ENCODE measurements at places on chromosomes 3 and 15. TPM values are rescaled to one million over a fixed set of nuclear protein-coding genes. Genes with fewer than 3 reads are reported as not detected.

GRCh38 chr15:88476635-88477060 lies 9.1 kb downstream of the MRPS11 start:
- no peak overlapping the region for H3K4me3 ChIP-seq
- no peaks in the 10 kb centered on the region for H3K4me1 ChIP-seq
- H3K36me3 ChIP-seq, result peaks cover 59% of the 10 kb centered on the region
- no peak overlapping the region for H3K27ac ChIP-seq
- no peak for DNase-seq

DNA sequence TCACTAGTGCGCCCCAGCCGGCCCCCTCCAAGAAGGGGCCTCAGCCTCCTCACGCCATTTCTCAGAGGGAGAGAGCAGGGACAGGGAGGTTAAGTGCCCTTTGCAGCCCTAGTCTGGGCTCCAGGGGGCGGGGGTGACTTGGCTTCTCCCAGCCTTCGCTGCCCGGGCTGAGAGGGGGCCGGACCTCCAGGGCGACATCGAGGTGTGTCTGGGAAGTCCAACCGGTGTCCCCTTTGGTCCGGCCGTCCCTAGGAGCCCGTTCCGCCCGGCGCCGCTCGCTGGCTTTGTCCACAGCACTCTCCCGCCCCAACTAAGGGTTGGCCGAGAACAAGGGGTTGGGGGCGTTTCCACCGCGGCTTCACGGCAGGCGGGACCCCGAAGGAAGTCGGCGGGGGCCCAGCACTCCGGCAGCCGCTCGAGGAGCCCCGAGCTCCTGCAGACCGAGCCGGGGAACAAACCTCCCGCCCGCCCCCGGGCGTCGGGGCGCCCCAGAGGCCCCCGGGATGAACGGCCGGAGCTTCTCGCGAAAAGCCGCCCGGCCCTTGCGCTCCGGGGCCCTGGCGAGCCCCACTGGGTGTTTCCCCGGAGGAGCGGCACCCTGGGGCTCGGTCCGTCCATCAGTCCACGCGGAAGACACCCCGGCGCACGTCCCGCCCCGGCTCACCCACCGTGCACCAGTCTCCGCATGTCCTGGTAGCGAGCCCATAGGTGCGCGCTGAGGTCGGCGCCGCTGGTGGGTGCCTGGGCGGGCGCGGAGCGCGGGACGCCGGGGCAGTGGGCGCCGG lies 627 bp downstream of the NT5DC2 start:
- H3K27ac ChIP-seq, result peak overlapping the region; percentile 57
- H3K4me1 ChIP-seq, result peaks cover 15% of the 10 kb centered on the region
- H3K4me3 ChIP-seq, result peak overlapping the region; percentile 72
- H3K36me3 ChIP-seq, result no peaks in the 10 kb centered on the region
- DNase-seq, result peak; percentile 54

DNA sequence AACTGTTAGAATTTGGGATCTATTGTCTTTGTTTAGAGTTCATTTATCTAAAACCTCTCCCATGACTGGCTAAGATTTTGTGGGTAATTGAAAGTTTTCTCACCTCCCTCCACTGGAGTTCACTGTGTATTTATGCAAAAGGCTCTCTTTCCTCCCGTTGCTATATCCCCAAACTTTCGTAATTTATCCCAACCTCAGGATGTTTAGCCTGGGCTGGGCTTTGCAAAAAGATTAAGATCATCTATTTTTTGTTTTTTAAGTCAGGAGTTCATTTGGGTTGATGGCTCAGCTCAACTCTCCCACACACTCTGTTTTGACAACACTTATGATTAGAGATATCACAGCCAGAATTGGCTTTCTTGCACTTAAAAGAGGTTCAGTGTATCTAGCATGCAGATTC lies 27.0 kb downstream of the SUCNR1 start:
- no peak overlapping the region for H3K4me3 ChIP-seq
- H3K4me1 ChIP-seq, result no peaks in the 10 kb centered on the region
- H3K36me3 ChIP-seq, result no peaks in the 10 kb centered on the region
- no peak overlapping the region for H3K27ac ChIP-seq
- no peak for DNase-seq
- H3K27me3 ChIP-seq, result no peaks in the 10 kb centered on the region

- no peak overlapping the region for H3K4me3 ChIP-seq
- H3K4me1 ChIP-seq, result no peaks in the 10 kb centered on the region
- no peak for DNase-seq
- no peaks in the 10 kb centered on the region for H3K36me3 ChIP-seq
- no peaks in the 10 kb centered on the region for H3K27me3 ChIP-seq
Observed at GRCh38 chr15:85743392-85744055, 51.2 kb downstream of the KLHL25 start.

DNA sequence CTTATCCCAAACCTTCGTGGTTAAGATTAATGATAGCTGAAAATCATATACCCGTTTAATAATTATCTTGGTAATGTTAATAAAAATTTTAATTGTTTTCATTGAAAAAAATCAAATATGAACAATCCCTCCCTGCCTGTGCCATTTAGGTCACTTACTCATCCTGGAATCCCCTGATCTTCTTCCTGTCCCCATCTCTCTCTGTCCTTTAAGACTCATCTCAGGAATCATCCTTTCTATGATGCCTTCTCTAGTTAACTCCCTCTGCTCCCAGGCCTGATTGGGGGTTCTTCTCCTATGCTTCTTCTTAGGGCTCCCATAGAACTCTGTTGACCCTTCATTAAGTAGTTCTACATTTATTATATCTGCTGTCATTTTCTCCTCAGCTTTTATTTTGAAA lies 91.6 kb downstream of the MBNL1 start:
- no peaks in the 10 kb centered on the region for H3K36me3 ChIP-seq
- no peaks in the 10 kb centered on the region for H3K4me1 ChIP-seq
- H3K27ac ChIP-seq, result no peak overlapping the region
- no peaks in the 10 kb centered on the region for H3K27me3 ChIP-seq
- H3K4me3 ChIP-seq, result no peak overlapping the region

DNA sequence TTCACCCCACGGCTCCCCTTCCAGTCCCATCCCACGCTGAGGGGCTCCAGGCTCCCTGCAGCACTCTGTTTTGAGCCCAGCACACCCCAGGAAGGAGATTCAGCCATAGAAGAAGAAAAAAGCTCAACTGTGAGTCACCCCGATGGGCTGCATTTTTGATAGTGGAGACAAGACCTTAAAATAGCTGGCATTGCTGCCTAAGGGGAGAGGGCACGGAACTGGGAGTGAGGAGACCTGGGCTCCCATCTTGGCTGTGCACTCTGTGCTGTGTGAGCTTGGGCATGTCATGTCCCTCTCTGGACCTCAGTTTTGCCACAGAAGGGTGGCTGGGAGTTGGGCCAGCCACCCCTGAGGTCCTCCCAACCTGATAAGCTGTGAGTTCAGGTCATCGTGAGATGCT lies 57.2 kb upstream of the SMAD6 start:
- H3K4me3 ChIP-seq, result no peak overlapping the region
- no peak overlapping the region for H3K27ac ChIP-seq
- peaks cover 13% of the 10 kb centered on the region for H3K4me1 ChIP-seq
- no peak for DNase-seq
- H3K27me3 ChIP-seq, result no peaks in the 10 kb centered on the region

DNA sequence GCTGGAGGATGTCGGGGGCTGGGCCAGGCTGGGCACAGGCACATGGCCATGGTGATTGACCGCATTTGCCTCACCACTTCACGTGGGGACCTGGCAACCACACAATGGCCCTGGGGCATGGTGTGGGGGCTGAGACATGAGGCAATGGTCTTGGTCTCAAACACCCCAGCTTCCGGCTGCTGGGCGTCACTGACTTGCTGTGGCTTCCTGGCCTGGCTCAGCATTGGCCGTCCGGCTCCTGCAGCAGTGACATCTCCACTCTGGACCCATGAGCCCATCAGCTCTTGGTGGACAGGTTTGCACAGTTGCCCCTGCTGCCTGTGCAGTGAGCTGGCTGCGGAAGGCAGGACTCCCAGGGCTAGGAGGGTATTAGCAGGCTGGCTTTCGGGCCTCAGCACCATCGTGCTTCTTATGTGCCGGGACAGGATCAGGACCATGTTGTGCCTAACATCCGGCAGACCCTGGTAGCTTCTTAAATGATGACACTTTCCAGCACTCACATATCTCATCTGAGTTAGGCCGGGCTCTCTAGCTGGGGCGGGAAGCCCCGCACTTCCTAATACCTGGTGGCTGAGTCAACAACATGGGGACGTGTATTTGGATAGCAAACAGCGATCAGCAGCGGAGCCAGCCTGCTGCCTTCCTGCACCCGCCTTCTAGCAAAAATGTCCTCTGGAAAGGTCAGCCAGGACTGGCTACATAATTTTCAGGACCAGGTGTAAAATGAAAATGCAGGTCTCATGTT lies 34.1 kb downstream of the ZNF710 start:
- H3K4me3 ChIP-seq, result no peak overlapping the region
- peak; percentile 60 for DNase-seq
- peaks cover 18% of the 10 kb centered on the region for H3K4me1 ChIP-seq
- no peaks in the 10 kb centered on the region for H3K36me3 ChIP-seq
- no peaks in the 10 kb centered on the region for H3K27me3 ChIP-seq

DNA sequence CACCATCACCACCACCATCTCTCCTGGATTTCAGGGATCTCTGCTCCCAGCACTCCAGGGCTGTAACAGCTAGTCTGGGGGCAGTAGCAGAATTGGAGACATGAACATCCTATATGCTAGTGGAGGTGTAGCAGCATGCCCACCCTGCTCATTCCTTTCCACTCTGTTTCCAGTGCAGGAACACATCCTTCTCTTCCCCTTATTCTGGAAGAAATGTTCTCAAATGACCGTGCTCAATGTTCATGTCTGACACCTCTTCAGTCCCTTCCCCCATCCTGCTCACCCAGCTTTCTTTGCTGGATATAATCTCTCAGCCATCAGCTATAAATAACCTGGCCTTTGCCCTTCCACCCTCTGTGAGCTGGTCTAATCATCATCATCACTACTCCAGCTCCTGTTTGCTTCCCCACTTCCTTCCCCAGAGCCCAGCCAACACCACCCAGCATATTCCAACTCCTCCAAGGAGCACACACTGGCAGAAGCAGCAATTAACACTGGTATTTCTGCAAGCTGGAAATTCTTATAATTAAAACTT lies 31.1 kb downstream of the DCLK3 start:
- no peak overlapping the region for H3K4me3 ChIP-seq
- no peaks in the 10 kb centered on the region for H3K27me3 ChIP-seq
- DNase-seq, result peak; percentile 73
- H3K36me3 ChIP-seq, result no peaks in the 10 kb centered on the region

- no peaks in the 10 kb centered on the region for H3K27me3 ChIP-seq
- no peaks in the 10 kb centered on the region for H3K4me1 ChIP-seq
- no peaks in the 10 kb centered on the region for H3K36me3 ChIP-seq
- H3K27ac ChIP-seq, result no peak overlapping the region
Observed at GRCh38 chr15:39714251-39714650, 68.4 kb downstream of the FSIP1 start.

GRCh38 chr3:140370686-140371085 lies 307.2 kb upstream of the TRIM42 start:
- no peak for DNase-seq
- no peaks in the 10 kb centered on the region for H3K4me1 ChIP-seq
- no peak overlapping the region for H3K4me3 ChIP-seq
- no peaks in the 10 kb centered on the region for H3K27me3 ChIP-seq

- H3K27ac ChIP-seq, result no peak overlapping the region
- no peaks in the 10 kb centered on the region for H3K36me3 ChIP-seq
- no peak for DNase-seq
- no peaks in the 10 kb centered on the region for H3K4me1 ChIP-seq
- no peaks in the 10 kb centered on the region for H3K27me3 ChIP-seq
- no peak overlapping the region for H3K4me3 ChIP-seq
Observed at GRCh38 chr3:13202744-13203397, 129.6 kb upstream of the IQSEC1 start.

DNA sequence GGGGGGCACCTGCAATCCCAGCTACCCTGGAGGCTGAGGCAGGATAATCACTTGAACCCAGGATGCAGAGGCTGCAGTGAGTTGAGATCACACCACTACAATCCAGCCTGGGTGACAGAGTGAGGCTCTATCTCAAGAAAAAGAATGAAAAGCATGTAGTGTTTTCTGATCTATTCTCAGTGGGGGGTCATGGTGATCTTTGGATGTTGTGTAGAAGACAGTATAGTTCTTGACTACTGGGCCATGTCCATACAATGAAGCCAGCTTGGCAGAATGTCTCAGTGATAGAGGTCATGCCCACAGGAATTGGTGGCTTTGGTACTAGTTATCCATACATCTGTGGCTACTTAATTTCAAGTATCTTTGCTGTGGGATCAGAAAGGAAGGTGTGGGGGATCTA lies 26.8 kb upstream of the NANOGP8 start:
- no peaks in the 10 kb centered on the region for H3K36me3 ChIP-seq
- H3K27ac ChIP-seq, result no peak overlapping the region
- H3K4me3 ChIP-seq, result no peak overlapping the region
- no peaks in the 10 kb centered on the region for H3K27me3 ChIP-seq

DNA sequence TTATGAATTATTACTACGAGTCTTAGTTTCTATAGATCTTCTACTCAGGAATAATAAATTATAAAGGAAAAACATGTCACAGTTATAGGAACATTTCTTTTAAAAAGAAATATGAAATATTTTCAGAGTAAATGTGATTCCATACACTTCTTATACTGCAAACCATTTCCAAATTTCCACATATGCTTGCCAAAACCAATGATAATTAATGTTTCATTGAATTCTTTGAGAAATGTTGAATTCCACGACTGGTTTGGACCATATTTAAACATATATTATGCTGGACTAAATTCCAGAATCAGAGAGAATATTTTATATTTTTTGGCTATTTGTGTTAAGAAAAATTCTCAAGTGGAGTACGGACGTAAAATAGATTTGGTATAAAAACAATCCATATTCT lies 144.6 kb downstream of the EPHA3 start:
- H3K36me3 ChIP-seq, result no peaks in the 10 kb centered on the region
- H3K27ac ChIP-seq, result no peak overlapping the region
- H3K4me3 ChIP-seq, result no peak overlapping the region
- DNase-seq, result no peak
- no peaks in the 10 kb centered on the region for H3K4me1 ChIP-seq
- H3K27me3 ChIP-seq, result no peaks in the 10 kb centered on the region

DNA sequence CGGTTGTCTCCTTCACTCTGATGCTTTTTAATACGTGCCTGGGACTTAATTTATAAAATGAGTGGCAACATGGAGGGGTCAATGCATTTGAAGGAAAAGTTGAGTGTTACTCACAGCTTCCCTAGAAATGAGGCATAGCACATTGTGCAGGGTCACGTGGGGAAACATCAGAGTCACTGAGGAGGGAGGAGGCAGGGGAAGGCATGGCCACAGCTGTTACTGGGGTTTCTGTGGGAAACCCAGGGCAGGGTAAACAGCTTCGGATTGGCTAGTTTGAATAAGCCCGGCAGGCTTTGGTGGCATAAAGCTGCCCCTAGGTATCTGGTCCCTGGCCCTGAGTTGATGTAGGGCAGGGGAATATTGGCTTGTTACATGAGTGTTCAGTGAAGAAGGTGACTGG lies 98.9 kb upstream of the ST8SIA2 start:
- H3K27me3 ChIP-seq, result no peaks in the 10 kb centered on the region
- H3K36me3 ChIP-seq, result no peaks in the 10 kb centered on the region
- H3K27ac ChIP-seq, result no peak overlapping the region

GRCh38 chr3:168859574-168859973 lies 763.9 kb upstream of the GOLIM4 start:
- no peak for DNase-seq
- H3K27me3 ChIP-seq, result no peaks in the 10 kb centered on the region
- H3K27ac ChIP-seq, result no peak overlapping the region

TM4SF1 gene
- total RNA-seq, result 24.7 TPM

IL17RB gene
- total RNA-seq, result 18.2 TPM

SERPINI2 gene
- 2.8 TPM for total RNA-seq

GRAMD1C gene
- total RNA-seq, result 29.4 TPM

EHHADH gene
- 15.7 TPM for total RNA-seq

CAV3 gene
- not detected for total RNA-seq

NRROS gene
- total RNA-seq, result 0.70 TPM

KIF9 gene
- total RNA-seq, result 8.8 TPM

DNAH12 gene
- 0.13 TPM for total RNA-seq

FGD5 gene
- total RNA-seq, result 23.9 TPM

P2RY13 gene
- 0.67 TPM for total RNA-seq

NEO1 gene
- 60.2 TPM for total RNA-seq

All from Peyer's patch (tissue), 4 donors.